ENCODE measurements at places on chromosomes 5 and 9. TPM values are rescaled to one million over a fixed set of nuclear protein-coding genes. Genes with fewer than 3 reads are reported as not detected.

DNA sequence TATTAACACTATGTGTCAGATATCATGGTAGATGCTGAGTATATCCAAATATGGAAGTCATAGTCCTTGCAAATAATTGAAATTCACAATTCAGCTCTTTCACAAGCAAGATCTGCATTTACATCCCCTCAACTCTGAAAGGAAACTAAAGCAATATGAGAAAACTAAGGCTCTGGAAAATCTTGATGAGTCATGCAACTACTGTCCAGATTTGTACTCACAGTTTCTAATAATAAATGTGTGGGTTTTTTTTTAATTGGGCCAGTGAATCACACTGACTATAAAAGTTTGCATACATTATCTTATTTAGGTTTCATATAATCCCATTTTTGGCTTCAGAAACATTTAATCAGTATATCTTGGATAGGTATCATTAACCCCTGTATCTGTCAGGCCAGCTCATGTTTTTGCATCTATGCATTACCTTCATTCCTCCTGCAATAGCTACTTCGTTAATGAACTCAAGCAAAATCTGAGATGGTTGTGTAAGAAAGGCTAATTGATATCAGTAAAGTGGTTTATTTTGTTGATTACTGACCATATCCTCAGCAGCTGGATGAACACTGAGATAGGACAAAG lies 58.7 kb upstream of the PRR16 start:
- no peak for DNase-seq

DNA sequence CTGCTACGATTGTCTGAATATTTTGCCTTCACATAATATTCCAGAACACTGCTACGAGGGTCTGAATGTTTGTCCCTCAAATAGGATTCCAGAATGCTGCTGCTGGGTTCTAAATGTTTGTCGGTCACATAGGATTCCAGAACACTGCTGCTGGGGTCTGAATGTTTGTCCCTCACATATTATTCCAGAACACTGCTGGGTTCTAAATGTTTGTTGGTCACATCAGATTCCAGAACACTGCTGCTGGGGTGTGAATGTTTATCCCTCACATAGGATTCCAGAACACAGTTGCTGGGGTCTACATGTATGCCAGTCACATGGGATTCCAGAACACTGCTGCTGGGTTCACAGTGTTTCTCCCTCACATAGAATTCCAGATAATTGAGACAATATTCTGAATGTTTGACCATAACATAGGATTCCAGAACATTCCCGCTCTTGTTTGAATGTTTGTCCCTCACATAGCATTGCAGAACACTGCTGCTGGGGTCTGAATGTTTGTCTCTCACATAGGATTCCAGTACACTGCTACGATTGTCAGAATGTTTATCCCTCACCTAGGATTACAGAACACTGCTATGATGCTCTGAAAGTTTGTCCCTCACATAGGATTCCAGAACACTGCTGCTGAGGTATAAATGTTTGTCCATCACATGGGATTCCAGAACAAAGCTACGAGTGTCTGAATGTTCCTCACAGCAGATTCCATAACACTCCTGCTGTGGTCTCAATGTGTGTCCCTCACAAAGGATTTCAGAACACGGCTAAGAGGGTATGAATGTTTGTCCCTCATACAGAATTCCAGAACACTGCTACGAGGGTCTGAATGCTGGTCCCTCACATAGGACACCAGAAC lies 201.8 kb downstream of the FOXD4L6 start:
- DNase-seq: no peak

The MEGF10 gene
- 6.6 TPM for total RNA-seq

The SH2D3C gene
- total RNA-seq: 9.4 TPM

The WWC1 gene
- 2.1 TPM for total RNA-seq

The SLC34A3 gene
- not detected for total RNA-seq

- DNase-seq: no peak
Observed at GRCh38 chr9:18118268-18118667, 355.7 kb upstream of the ADAMTSL1 start.

The SVEP1 gene
- 2.0 TPM for total RNA-seq

All from chondrocyte (in vitro differentiated cells).